ENCODE measurements at places on chromosomes 7 and 10.

DNA sequence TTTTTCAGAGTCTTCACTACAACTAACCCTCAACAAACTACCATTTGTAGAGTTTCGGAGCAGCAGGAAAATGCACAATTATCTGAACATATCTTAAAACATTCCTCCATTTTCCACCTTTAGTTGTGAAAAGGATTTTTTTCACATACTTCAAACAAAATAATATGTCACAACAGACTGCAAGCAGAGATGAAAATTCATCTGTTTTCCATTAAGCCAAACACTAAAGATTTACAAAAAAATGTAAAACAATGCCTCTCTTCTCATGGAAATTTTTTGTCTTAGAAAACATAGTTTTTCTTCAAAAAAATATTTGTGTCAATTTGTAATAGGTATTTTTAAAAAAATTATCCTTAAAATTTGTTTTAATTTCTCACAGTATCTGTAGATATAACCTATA, 98.9 kb downstream of the ARHGAP12 start:
- no peak overlapping the region for H3K4me3 ChIP-seq
- H3K4me1 ChIP-seq, result peaks cover 4% of the 10 kb centered on the region

GRCh38 chr7:27314111-27314510, 71.5 kb downstream of the EVX1 start:
- H3K27ac ChIP-seq, result no peak overlapping the region
- H3K4me1 ChIP-seq, result peaks cover 5% of the 10 kb centered on the region
- H3K4me3 ChIP-seq, result no peak overlapping the region
- no peaks in the 10 kb centered on the region for H3K36me3 ChIP-seq

GRCh38 chr7:70313271-70313670, 715.0 kb downstream of the AUTS2 start:
- no peak overlapping the region for H3K27ac ChIP-seq
- no peak for DNase-seq
- H3K4me3 ChIP-seq, result no peak overlapping the region
- H3K4me1 ChIP-seq, result peaks cover 8% of the 10 kb centered on the region

DNA sequence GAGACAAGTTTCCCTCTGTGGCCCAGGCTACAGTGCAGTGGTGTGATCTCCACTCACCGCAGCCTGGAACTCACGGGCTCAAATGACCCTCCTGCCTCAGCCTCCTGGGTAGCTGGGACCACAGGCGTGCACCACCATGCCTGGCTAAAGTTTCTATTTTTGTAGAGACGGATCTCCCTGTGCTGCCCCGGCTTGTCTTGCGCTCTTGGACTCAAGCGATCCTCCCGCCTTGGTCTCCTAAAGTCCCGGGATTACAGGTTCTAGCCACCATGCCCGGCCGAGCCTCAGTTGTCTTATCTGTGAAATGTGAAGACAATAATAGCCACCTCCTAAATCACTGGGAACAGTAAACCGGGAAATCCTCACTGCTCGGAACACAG, 88.1 kb downstream of the FOXL3 start:
- peaks cover 8% of the 10 kb centered on the region for H3K27me3 ChIP-seq
- H3K27ac ChIP-seq, result no peak overlapping the region
- no peak for DNase-seq

DNA sequence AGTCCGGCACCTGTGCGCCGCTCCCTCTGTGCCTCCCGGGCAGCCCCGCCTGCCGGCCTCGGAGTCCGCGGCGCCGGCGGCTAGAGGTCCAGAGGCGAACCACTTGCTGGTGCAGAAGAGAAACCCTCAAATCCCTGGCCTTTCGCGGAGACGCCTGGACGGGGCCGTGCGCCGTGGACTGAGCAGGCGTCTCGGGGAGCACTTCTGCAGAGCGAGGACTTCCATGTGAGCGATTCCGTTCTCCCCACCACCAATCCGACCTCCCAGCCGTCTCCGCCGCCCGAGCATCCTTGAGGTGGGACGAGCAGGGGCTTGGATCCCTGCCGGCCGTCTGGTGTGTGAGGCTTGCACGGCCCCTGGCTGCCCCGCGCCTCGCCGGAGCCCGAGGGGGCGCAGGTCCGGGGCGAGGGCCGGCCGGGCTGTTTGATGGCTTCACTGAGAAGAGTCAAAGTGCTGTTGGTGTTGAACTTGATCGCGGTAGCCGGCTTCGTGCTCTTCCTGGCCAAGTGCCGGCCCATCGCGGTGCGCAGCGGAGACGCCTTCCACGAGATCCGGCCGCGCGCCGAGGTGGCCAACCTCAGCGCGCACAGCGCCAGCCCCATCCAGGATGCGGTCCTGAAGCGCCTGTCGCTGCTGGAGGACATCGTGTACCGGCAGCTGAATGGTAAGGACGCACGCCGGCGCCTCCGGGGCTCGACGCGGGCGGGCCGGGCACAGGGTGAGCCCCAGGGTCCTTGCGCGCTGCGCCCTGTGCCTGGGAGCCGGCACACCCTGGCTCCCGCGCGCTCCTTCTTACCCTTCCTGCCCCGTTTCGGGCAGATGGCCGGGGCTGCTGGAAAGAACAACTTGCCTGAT, 660 bp downstream of the GALNT17 start:
- H3K4me3 ChIP-seq, result peak overlapping the region; percentile 86
- H3K27me3 ChIP-seq, result no peaks in the 10 kb centered on the region
- H3K4me1 ChIP-seq, result peaks cover 6% of the 10 kb centered on the region

- no peaks in the 10 kb centered on the region for H3K27me3 ChIP-seq
- no peak overlapping the region for H3K27ac ChIP-seq
- no peaks in the 10 kb centered on the region for H3K4me1 ChIP-seq
- DNase-seq, result no peak
Measured at GRCh38 chr7:26497801-26498596, 206.3 kb downstream of the SNX10 start.

GRCh38 chr10:88131511-88132139, 268.2 kb downstream of the PTEN start:
- H3K36me3 ChIP-seq, result no peaks in the 10 kb centered on the region
- H3K27ac ChIP-seq, result no peak overlapping the region
- no peaks in the 10 kb centered on the region for H3K4me1 ChIP-seq

- no peak overlapping the region for H3K27ac ChIP-seq
- no peak overlapping the region for H3K4me3 ChIP-seq
- no peaks in the 10 kb centered on the region for H3K4me1 ChIP-seq
- H3K27me3 ChIP-seq, result no peaks in the 10 kb centered on the region
Measured at GRCh38 chr7:41916450-41916927, 213.6 kb upstream of the INHBA start.

DNA sequence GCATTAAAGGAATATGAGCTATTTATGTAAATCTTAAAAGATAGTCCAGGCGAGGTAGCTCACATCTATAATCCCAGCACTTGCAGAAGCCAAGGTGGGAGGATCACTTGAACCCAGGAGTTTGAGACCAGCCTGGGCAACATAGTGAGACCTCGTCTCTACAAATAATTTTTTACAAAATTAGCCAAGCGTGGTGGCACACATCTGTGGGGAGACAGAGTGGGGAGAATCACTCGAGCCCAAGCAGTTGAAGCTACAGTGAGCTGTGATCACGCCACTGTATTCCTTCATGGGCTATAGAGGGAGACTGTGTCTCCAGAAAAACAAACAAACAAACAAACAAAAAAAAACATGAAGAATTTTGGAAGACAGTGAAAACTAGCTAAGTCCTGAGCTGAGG, 28.4 kb downstream of the HERC4 start:
- no peak overlapping the region for H3K4me3 ChIP-seq
- H3K36me3 ChIP-seq, result no peaks in the 10 kb centered on the region
- H3K4me1 ChIP-seq, result no peaks in the 10 kb centered on the region
- H3K27me3 ChIP-seq, result no peaks in the 10 kb centered on the region

GRCh38 chr7:18165166-18165565, 137.5 kb upstream of the PRPS1L1 start:
- no peak overlapping the region for H3K4me3 ChIP-seq
- no peaks in the 10 kb centered on the region for H3K27me3 ChIP-seq
- H3K4me1 ChIP-seq, result no peaks in the 10 kb centered on the region
- no peak for DNase-seq
- H3K27ac ChIP-seq, result no peak overlapping the region

- H3K4me1 ChIP-seq, result peaks cover 7% of the 10 kb centered on the region
- H3K27me3 ChIP-seq, result no peaks in the 10 kb centered on the region
- no peak overlapping the region for H3K27ac ChIP-seq
- H3K4me3 ChIP-seq, result no peak overlapping the region
- no peak for DNase-seq
Measured at GRCh38 chr10:11796474-11796873, 26.7 kb upstream of the PROSER2 start.

DNA sequence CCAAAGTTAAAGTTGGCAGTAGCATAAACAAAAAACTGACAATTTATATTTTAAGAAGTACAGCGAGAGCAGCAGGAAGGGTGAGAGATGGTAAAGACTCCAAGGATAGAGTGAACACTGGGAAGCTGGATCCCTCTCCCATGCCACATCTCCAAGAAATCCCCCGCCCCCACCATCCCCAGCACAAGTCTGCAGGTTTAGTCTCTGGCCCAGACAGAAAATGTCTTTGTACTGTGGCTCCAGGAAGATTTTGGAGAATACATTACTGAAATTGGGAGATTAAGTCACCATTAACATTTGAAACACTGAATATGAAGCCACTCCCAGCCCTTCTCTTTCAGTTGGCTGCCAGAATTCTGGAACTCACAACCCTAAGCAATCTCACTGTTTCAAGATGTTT, 140.3 kb downstream of the MACC1 start:
- no peak overlapping the region for H3K27ac ChIP-seq
- H3K36me3 ChIP-seq, result no peaks in the 10 kb centered on the region
- no peak overlapping the region for H3K4me3 ChIP-seq
- DNase-seq, result no peak
- peaks cover 22% of the 10 kb centered on the region for H3K4me1 ChIP-seq
- H3K27me3 ChIP-seq, result no peaks in the 10 kb centered on the region

GRCh38 chr7:122887198-122887597, 938 bp upstream of the CADPS2 start:
- no peaks in the 10 kb centered on the region for H3K36me3 ChIP-seq
- H3K4me1 ChIP-seq, result peaks cover 4% of the 10 kb centered on the region
- H3K27ac ChIP-seq, result no peak overlapping the region
- no peak for DNase-seq

DNA sequence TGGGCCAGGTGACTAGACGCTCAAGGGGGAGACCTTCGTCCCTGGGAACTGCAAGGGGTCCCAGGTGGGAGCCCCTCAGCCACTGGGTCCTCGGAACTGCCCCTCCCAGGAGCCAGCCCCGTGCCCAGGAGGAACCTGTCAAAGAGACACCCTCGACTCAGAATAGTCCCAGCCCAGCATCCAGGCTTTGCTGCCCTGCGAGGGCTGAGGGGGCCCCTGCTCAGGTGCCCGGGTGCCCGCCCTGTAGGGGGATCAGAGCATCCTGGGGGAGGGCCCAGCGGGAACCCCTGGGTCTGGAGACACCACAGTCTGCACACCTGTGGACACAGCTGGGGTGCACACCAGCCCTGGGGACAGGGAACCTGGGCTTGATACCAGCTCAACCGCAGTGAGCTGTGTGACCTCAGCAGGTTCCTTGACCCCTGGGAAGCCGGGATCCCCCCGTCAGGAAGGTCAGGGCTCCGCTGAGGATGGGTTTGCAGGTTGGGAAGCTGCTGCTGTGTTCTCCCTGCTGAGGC, 407 bp downstream of the ELN start:
- H3K36me3 ChIP-seq, result no peaks in the 10 kb centered on the region
- H3K27ac ChIP-seq, result no peak overlapping the region
- no peak overlapping the region for H3K4me3 ChIP-seq
- H3K27me3 ChIP-seq, result no peaks in the 10 kb centered on the region
- no peak for DNase-seq

DNA sequence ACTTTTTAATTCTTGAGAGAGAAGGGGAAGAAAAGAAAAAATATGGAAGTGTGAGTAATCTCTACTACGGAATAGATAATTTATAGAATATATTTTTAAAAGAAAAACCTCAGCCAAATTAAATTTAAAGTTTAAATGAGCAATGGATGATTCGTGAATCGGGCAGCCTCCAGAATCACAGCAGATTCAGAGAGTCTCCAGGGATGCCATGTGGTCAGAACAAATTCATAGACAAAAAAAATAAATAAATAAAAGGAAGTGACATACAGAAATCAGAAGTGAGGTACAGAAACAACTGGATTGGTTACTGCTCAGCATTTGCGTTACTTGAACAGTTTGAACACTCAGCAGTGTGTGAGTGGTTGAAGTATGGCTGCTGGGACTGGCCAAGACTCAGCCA, 53.0 kb downstream of the PHYHIPL start:
- H3K4me1 ChIP-seq, result no peaks in the 10 kb centered on the region
- no peak overlapping the region for H3K4me3 ChIP-seq
- H3K27ac ChIP-seq, result no peak overlapping the region

- peak overlapping the region; percentile 60 for H3K4me3 ChIP-seq
- no peak overlapping the region for H3K27ac ChIP-seq
- H3K27me3 ChIP-seq, result peaks cover 12% of the 10 kb centered on the region
- H3K36me3 ChIP-seq, result no peaks in the 10 kb centered on the region
- H3K4me1 ChIP-seq, result no peaks in the 10 kb centered on the region
Measured at GRCh38 chr10:128210215-128211063, 84.2 kb upstream of the MKI67 start.

DNA sequence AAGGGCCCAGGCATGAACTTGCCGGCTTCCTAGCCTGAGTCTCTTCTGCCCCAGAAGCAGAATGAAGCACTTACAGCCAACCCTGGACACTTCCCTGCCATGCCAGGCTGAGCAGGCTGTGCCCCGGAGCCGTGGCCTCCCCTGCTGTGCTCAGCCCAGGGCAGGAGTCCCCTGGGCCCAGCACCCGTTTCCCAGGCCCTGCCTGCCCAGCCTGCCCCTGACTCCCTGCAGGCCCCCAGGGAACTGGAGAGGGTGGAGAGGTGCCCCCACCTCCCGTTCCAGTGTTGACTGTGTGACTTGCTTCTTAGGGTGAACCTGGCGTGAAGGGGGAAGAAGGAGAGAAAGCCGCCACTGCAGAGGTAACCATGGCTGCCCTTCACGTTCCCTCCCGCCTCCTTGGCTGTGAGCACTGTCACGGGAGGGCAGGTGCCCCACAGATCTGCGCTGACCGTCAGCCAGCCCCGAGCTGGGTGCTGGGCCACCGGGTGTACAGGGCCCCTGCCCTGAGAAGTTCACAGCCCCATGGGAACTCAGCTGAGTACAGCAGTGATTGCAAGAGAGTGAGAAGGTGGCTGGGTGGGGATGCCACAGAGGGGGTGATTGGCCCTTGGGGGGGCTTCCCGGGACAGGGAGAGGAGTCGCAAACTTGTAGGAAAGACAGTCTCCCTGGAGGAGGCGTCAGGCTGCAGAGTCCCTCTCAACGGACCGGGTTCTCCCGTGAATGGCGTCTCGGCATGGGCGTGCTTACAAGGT, 75.9 kb downstream of the MYL10 start:
- no peak overlapping the region for H3K27ac ChIP-seq
- H3K27me3 ChIP-seq, result no peaks in the 10 kb centered on the region
- H3K4me1 ChIP-seq, result no peaks in the 10 kb centered on the region
- no peak overlapping the region for H3K4me3 ChIP-seq
- no peaks in the 10 kb centered on the region for H3K36me3 ChIP-seq
